ENCODE measurements at places on chromosomes 3 and 15. TPM values are rescaled to one million over a fixed set of nuclear protein-coding genes. Genes with fewer than 3 reads are reported as not detected.
A peak's percentile ranks its signal among the peaks of the same experiment; 100 is the strongest.

The TERC gene
- total RNA-seq = 47.5 TPM

- no peak for DNase-seq
Observed at GRCh38 chr3:56086355-56086754, 381.9 kb downstream of the ERC2 start.

DNA sequence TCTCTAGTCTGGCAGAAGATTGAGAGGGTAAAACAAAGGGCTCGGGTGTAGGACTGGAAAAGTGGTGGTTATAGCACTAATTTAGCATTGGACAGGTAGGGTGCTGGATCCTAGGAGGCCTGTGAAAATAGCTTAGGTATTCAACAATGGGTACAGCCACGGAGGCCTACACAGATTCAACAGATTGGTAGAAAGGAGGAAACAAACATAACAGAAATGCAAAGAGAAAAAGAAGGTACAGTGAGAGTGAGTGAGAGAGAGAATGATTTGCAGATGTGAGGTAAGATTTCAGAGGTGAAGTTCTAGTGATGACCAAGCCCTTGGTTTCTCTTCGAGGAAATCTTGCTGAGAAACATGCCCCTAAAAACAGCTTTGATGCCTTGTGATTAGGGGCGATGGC, 37.9 kb downstream of the ADIPOQ start:
- DNase-seq = no peak

DNA sequence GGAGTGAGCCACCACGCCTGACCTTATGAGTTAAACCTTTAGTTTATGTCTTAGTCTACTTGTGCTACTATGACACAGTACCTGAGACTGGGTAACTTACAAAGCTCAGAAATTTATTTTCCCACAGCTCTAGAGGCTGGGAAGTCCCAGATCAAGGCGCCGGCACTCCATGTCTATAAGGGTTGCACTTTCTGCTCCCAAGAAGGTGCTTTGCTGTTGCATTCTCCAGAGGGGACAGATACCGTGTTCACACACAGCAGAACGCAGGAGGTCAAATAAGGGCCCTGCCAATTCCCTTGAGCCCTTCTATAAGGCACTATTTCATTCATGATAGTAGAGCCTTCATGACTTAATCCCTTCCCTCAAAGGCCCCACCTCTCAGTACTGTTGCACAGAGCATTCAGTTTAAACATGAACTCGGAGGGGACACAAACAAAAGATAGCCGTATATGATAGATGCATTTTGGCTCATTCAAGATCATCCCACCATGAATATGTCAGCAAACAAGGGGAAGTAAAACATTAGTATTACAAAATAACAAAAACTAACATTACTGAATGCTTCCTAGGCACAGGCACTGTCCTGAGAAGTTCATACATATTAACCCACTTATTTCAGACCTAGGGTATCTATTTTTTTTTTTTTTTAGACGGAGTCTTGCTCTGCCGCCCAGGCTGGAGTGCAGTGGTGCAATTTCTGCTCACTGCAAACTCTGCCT, 26.5 kb downstream of the PLA1A start:
- DNase-seq = no peak

DNA sequence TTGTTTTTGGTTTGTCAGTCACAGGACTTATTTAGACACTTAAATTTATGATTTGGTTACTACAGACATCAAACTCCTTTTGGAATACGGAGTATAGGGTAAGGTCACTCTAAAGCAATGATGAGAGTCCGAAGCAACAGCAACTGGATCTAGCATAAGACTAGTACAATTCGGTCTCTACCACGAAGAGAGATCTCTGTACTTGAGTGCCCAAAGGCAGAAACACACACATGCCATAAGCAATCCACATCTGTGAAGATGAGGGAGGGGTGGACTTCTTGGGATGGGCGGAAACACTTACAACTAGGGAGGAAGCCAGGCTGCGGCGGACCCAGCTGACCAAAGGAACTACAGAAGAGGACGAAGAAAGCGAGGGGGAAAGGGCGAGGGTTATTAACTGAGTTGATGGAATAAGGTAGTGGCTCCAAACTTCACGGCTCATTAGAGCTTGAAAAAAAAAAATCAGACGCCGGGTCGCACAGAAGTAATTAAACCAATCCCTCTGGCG, 595 bp downstream of the DPH6 start:
- no peak for DNase-seq

The HLTF gene
- total RNA-seq = 76.1 TPM

- DNase-seq = no peak
Observed at GRCh38 chr15:31338318-31338878, 11.8 kb downstream of the KLF13 start.

The TMEM207 gene
- not detected for total RNA-seq

GRCh38 chr3:61358364-61358763, 107.1 kb upstream of the FHIT start:
- DNase-seq = no peak

- no peak for DNase-seq
Observed at GRCh38 chr15:58545307-58546065, 113.7 kb downstream of the LIPC start.

The CELF6 gene
- total RNA-seq = 0.19 TPM

The RETNLB gene
- not detected for total RNA-seq

- peak; percentile 36 for DNase-seq
Observed at GRCh38 chr3:158532099-158532734, 38.8 kb upstream of the MLF1 start.

The SPINK8 gene
- total RNA-seq = not detected

The FAM43A gene
- 0.80 TPM for total RNA-seq

DNA sequence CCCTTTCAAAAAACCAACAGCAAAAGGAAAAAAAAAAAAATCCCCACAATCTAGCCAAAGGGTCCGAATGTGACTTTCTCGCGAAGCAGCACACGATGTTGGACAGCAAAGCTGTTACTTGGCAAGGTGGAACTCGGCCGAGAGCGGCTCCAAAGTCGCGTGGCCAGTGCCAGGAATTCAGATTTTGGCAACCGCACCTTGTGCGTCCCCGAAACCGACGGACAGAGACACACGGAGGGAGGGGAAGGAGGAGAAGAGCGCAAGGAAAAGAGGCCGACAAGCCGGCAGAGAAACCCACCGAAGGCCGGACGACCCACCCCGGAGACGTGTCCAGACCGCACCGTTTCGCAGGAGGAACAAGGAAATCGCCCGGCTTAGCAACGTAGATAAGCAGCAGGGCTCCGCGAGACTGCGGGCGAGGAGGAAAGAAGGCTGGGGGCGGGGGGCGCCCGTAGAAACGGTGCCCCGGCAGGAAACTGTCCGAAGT, 517.3 kb downstream of the MECOM start:
- DNase-seq = peak; percentile 81

GRCh38 chr3:183259087-183259486, 6.0 kb downstream of the B3GNT5 start:
- no peak for DNase-seq

- no peak for DNase-seq
Observed at GRCh38 chr3:156664831-156665178, 9.6 kb upstream of the TIPARP start.

The ZNF502 gene
- total RNA-seq = 3.6 TPM

- DNase-seq = no peak
Observed at GRCh38 chr15:101133751-101134261, 118.0 kb downstream of the CHSY1 start.

DNA sequence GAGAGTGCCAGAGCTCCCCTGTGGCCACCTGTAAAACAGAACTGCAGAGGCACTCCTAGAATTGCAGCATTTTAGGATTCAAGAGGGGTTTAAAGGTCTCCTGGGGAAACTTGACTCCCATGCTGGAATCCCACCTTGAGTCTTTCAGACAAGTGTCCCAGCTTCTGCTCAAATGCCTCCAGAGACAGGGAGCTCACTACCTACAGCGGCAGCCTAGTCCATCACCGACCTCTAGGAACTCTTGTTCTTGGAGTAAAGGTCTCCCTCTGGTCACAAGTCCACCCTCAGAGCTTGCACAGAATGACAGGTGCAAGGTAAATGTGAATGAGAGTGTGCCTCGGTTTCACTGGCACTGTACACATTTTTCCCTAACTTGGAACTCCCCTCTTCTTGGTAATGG, 72.0 kb downstream of the NUP210 start:
- no peak for DNase-seq

GRCh38 chr3:155581579-155581978, 163.3 kb downstream of the PLCH1 start:
- DNase-seq = no peak

DNA sequence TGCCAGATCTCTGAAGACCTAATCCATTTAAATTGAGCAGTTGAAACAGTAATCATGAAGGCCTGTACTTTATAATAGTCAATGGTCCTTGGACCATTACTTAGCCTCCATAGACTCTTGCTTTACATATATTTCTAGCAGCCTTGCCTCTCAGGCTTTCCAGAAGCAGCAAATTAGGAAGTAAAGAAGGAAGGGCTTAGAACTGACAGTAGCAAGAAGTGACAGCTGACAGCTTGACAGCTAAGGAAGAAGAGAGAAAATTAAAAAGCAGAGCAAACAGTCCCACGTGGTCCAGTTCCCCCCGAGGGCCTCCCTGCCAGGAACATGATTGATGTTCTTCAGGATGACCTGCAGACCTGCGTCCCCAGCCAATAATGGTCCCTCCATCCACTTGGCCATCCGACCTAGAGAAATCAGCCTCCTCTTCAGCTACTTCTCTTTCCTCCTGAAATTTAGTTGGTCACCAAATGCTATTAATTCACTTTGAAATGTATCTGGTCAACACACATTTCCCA, 15.0 kb upstream of the PSMD6 start:
- no peak for DNase-seq

GRCh38 chr3:123371859-123372685, 76.8 kb downstream of the ADCY5 start:
- no peak for DNase-seq

The RAF1 gene
- total RNA-seq = 115 TPM

The SYNPR gene
- total RNA-seq = 0.59 TPM

GRCh38 chr3:160804762-160805161, 48.7 kb downstream of the PPM1L start:
- DNase-seq = no peak

The USP3 gene
- 48.8 TPM for total RNA-seq

The GFM1 gene
- 25.8 TPM for total RNA-seq

The SLC27A2 gene
- 2.1 TPM for total RNA-seq

- DNase-seq = no peak
Observed at GRCh38 chr15:72786676-72787345, 3.3 kb upstream of the ADPGK start.

DNA sequence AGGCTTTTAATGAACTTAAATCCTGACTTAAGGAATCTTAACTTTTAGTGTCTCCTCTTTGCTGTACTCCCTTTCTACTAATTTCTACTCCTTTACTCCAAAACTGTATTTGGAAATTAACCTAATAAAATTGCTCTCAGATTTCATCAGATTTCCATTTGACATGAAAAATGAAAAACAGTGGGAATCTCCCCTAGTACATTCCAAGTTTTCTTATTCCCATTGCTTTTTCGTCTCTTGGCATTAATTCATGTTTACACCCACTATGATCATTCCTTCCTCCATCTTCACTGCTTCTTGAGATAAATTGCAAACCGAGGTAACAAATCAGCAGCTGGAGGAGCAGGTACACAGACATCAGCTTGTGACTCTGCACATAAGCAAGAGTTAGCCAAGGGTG, 208.7 kb downstream of the VGLL3 start:
- DNase-seq = no peak

DNA sequence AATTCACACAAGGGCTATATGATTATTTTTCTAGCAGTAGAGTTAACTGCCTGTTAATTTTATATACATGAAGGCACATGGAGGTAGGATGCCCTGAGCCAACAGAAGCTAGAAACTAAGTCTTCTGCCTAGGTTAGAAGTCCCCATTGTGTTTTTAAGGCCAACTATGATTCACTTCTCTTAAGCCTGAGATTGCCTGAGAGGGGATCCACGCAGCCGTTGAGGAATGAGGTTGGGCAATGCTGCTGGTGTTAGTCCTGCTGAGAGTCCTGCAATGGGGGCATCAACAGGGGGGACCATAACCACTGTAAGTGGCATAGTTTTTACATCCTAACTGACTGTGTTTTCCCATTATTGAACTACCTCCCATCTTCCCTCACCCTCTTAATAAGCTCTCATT, 60.1 kb upstream of the PFN2 start:
- no peak for DNase-seq

- no peak for DNase-seq
Observed at GRCh38 chr15:99124641-99125040, 19.8 kb downstream of the SYNM start.

GRCh38 chr15:99857836-99858235, 124.6 kb upstream of the LYSMD4 start:
- DNase-seq = peak; percentile 11

The NPAP1 gene
- total RNA-seq = 0.06 TPM

DNA sequence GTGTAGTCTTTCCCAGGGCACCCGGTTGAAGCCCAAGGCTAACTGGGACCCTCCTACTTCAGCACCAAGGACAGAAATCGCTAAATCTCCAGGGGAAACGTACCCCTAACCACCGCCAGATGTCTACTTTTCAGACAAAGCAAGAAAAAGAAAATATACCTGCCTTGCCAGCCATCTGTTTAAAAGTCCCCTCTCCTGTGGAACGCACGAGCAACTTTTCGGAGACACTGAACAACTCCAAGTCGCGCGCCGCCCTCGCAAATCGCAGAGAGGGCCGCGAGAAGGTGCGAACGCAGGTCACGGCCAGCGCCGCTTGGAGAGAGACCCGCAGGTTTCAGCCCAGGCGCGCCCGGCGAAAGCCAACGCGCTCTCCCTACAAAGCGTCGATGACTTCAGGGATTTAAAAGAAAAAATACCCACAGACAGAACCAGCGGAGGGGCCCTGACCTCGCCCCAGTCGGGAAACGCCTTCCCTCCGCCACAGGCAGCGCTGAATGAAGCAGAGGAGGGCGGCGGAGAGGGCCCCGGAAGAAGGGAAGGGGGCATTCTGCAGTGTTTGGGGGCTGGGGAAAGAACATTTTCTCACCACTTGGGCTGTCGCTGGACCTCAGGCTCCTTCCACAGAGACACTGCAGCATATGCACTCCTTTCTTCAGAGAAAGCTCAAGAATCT, 213.1 kb downstream of the FGF12 start:
- peak; percentile 85 for DNase-seq

DNA sequence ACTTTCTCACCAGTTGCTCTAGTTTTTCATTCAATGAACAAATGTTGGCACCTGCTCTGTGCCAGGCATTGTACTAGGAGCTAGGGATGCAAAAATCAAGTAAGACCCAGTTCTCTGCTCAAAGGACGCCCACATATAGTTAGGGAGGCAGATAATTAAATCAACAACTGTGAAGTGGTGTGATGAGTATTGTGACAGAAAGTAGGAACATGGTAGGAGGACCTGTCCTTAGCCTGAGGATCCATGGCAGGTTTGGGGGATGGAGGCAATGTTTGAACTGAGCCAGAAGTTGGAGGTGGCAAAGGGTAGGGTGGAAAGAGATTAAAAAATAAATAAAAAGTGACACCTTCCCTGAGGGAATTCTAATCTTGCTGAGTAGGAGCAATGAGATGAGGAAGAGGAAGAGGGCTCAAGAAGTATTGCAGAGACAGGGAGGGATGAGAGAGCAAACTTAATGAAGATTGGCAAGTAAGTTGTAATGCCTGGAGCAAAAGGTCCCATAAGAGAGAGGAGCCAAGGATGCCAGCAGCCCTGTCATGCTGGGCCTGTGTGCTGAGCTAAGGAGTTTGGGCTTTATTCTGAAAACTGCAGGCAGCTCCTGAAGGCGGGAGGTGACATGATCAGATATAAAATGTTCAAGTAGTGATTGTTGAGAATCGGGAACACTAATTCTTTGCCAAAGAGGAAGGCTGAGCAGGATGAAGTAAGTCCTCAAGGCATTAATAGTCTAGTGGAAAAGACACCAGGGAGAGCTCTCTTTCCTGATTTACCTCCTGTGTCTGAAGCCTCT, 184.3 kb upstream of the PPP2R3A start:
- no peak for DNase-seq

Measured in neural progenitor cell (in vitro differentiated cells).